ENCODE measurements at places on chromosomes 3 and 15.

- no peak for DNase-seq
Observed at GRCh38 chr3:41106691-41107090, 92.6 kb upstream of the CTNNB1 start.

GRCh38 chr3:187342255-187342654 is 25.9 kb upstream of the RTP4 start:
- DNase-seq, result no peak

DNA sequence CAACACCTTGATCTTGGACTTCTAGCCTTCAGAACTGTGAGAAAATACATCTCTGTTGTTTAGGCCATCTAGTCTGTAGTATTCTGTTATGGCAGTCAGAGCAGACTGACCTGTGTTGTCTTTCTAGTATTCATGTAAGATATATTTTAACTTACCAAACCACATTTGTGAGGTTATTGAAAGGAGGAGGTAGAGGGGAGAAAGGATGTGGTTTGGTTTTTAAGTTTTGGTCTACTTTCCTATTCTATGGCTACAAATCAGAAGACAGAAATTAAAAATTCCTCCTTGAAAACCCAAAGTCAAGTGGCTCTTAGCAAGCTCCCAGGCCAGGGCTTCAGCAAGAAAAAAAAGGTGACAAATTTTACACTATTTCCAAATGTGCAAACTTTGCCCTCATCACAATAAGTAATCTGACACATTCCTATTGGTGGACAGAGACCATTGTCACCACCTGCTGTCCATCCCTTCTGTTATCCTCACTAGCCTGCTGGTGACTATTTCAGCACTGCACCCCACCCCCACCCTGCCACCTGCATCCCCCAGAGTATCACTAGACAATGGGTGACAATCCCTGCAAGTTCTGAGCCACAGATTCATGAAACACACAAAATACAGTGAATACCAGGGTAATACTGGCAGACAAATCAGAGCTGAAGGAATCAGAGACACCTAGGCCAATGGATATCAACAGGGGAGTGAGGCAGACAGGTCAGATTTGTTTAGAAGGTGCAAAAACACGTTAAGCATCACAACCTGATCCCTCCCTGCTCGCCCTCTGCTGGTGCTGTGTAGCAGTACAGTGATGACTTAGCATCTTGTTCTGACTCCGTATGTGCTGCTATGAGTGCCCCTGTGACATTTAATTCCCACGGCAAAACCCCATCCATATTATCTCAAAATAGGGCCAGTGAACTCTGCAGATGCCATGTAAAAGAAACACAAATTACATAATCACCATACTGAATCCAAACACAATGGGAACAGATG is 79.0 kb upstream of the DCLK3 start:
- DNase-seq, result peak; percentile 17

DNA sequence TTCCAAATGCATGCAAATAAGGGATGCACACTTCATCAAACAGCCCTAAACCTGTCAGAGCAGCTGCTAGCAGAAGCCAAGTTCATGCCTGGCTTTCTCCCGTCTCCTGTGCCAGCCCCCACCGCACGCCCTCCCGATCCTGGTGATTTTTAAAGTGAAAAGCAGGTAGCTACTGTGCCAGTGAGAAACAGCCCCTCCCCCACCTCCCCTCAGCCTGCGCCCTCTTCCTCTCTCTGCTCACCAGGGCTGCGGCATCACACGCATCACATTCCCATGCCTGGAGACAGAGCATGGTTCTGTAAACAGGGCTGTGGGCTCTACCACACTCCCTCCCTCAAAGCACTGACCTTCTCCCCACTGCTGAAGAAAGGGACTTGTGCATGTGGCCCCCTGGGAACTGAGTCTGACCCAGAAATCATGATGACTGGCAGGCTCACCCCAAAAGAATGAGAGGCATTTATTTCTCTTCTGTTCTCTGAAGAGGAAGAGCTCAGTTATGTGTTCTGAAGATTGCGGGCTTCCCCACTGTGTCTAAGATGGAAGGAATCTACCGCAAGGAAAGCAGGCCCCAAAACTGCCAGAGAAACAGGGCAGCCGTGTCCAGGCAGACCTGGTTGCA is 14.5 kb upstream of the SLC6A1 start:
- no peak for DNase-seq

DNA sequence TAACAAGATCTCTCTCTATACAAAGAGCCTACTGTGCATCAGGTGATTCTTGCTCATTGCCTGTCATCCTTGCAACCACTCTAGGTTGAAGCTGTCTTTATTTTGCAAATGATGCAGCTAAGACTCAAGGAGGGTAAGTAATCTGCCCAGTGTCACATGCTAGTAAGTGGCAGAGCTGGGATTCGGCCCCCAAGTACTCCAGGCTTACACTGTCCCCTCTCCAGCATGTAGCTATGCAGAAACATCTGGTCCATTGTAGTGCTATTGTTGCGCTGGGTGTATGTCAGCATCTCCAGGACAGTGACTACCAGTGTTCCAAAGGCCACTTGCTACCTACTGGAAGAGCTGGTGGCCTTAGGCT is 248.9 kb downstream of the SLCO3A1 start:
- no peak for DNase-seq

GRCh38 chr15:90173372-90173771 is 27.8 kb upstream of the SEMA4B start:
- no peak for DNase-seq

- no peak for DNase-seq
Observed at GRCh38 chr15:47473832-47474231, 243.5 kb upstream of the SEMA6D start.

DNA sequence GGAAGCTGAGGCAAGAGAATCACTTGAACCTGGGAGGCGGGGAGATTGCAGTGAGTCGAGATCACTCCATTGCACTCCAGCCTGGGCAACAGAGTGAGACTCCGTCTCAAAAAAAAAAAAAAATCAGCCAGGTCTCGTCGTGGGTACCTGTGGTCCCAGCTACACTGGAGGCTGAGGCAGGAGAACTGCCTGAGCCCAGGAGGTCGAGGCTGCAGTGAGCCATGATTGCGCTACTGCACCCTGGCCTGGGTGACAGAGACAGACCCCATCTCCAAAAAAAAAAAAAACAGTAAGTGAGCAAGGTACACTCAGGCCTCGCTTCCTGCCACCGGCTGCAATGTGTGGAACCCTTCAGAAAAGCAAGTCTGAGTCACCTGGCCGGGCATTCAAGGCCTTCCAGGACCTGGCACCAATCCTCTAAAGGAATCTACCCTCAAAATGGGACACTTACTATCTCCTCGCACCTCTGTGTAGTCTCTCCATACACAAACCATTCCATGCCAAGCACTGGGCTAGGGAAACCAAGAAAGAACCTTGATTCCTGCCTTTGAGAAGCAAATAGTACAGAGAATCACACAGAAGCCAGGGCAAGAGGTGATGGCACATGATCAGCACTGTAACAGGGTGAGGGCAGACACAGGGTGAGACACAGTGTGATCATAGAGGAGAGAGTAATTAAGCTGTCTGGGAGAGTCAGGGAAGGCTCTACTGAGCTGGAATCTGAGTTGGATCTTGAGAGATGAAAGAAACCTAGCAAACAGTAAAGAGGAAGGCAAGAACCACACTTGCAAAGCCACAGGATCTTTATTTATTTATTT is 9.7 kb downstream of the SCAMP2 start:
- no peak for DNase-seq

DNA sequence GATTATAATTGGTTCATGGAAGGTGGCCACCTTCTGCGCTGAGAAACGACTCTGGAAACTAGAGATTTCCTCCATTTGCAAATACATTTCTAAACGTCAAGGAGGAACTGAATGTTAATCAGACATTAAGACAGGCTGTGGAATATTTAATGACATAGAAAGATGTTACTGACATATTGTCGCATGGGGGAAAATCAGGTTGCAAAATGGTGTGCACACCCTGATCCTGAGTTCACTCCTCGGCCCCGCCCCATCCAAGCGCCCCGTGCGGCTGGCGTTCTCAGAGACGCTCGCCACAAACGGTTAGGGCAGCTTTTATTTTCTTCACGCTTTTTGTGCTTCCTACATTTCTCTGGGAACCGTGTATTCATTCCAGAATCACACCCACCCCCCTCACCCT is 10.7 kb downstream of the H1-8 start:
- DNase-seq, result no peak

GRCh38 chr3:165502707-165503106 is 306.5 kb upstream of the SLITRK3 start:
- DNase-seq, result no peak

GRCh38 chr3:128278761-128279600 is 125.7 kb downstream of the EEFSEC start:
- no peak for DNase-seq

GRCh38 chr3:59235634-59236012 is 185.8 kb upstream of the CFAP20DC start:
- no peak for DNase-seq

GRCh38 chr15:51736751-51737521 is 519 bp downstream of the LYSMD2 start:
- peak; percentile 44 for DNase-seq

- DNase-seq, result no peak
Observed at GRCh38 chr3:191240486-191240885, 41.4 kb downstream of the OSTN start.

DNA sequence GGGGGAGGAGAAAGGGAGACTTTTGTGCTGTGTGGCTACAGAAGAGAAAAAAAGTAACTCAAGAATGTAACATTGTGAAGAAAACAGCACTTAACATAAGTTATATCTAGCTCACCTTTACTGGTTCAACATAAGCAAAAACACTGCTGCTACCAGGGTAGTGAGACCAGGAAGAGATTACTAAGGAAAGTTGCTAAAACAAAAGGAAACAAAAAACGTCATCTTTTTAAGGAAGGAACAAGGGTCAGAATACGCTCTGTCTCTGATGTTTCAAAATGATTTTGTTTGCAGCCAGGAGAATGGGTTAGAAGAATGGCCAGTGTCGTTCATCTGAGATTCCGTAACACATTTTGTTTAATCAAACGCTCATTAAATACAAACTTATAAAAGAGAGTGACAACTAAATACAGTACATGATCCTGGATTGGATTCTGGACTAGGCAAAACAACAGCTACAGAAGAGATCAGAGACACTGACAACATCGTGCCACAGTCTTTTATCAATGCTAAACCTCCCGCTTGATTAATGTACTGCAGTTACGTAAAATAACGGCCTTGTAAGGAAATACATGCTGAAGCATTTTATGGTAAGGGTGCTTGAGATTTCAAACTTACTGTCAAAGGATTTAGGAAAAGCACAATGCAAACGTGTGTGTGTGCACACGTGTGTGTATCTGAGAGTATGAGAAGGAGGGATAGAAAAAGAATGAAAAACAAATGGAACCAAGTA is 67.7 kb downstream of the FOXP1 start:
- DNase-seq, result no peak

DNA sequence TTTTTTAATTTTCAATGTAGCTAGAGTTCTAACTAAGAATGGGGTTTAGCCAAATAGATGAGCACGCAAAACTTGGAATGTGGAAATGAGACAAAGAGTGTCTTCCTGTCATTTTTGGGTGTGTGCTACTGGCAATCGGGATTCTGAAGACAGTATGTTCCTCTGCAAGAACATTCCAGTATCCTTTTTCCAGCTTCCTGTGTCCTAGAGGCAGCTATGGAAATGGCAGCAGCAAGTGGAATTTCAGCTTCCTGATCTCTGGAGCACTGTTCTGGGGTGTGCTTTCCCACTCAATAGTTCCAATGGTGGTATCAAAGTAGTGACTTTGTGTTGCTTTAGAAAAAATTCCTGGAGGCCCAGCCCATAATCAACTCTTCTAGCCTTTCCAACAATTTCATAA is 642.9 kb upstream of the KCNMB2 start:
- no peak for DNase-seq
